ENCODE measurements at places on chromosomes 5 and 9.
A peak's percentile ranks its signal among the peaks of the same experiment; 100 is the strongest.

DNA sequence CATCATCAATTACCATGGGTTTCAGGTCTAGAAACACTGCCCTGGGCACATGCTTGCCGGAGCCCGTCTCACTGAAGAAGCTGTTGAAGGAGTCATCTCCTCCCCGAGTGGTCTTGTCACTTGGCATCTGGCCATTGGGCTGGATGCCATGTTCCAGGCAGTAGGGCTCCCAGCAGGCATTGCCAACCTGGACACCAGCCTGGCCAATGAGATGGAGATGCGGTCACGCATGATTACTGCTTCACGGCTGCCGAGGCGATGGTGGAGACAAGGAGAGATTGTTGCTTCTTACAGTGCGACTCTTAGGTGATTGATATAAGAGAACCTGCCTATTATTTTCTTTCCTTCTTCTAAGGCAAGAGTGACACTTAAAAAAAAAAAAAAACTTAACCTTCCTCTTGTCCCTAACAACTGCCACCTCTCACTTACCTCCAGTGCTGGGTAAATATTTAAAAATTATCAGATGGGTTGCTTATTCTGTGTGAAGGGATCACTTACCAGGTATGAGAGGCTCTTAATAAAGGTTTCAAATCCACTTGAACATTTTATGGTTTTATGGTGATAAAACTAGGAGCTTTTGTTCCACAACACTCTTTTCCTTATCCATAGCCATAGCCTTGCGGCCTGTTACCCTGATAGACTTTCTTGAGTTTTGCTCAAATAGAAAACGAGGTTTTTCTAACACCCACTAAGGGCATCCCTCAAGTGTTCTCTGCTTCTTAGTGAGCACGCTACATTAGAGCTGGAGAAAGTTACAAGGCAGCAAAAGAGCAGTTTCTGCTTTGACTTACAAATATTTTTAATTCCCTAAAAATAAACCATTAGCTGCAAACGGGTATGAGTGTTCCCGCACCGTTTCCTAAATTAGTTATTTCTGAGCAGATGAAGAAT, 41.2 kb downstream of the NIM1K start:
- DNase-seq: no peak

DNA sequence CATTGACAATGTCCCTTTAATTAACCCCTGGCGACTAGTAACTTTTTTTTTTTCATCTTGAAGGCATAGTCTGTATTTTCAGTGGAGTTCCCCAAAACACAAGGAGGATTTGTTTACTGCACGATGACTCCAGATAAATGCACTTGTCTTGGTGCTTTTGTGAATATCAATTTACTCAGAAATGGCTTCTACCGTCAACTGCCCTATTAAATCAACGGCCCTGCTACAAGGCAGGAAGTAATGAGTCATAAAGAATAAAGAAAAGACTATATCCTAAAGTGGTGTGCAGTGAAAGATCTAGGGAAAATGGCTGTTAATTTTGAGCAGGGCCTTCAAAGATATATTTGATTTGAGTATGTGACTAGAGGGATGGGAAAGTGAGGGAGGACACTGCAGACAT, 388.3 kb upstream of the CHD1 start:
- DNase-seq: no peak

DNA sequence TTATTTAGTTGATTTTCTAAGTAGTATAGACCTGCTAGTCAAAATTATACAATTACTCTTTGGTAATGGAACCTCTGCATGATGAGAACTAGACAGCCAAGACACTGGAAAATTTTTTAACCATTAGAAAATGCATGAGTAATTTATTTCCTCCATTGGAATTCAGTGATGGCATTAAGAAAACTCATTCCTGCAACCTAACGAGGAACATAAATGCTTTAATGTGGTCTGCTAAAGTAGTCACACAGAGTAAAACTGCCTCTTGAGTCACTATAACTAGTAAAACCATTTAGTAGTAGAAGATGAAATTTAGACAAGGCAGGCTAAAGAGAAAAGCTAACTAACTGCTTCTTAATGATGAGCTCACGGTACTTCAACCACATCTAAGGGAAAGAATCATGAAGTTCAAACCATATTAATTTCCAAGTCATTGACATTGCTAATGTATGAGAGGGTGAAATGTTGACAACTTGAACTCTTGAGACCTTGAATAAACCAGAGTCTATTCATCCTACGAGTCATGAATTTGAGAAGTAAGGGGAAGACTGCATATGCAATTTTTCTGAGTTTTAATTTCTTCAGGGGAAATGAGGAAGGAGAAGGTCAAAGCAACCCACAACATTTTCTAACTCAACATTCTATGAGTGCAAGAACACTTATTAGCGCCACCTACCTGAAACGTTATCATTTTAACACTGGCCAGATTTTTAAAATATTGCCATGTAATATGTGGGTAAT, 74.4 kb downstream of the GLIS3 start:
- peak; percentile 91 for DNase-seq

DNA sequence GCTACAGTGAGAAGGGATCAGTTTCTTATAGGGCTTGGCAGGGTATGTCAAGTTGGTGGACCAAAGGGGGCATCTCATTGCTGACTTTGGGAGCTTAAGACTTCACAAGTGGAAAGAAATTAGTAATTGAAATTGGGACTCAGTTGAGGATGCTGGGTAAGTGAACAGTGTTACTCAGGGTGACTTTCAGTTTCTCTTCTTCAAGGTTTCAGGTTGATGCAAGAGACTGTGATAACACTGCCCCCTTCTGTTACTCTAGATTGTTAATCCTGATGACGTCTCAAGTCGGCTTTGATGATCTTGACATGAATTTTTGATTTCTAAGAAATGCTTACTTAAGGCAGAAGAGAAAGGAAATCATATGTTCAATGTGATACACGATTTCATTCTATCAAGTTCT, 21.3 kb downstream of the KCTD16 start:
- DNase-seq: peak; percentile 96

- no peak for DNase-seq
Observed at GRCh38 chr9:121508415-121508814, 8.8 kb upstream of the GGTA1 start.

DNA sequence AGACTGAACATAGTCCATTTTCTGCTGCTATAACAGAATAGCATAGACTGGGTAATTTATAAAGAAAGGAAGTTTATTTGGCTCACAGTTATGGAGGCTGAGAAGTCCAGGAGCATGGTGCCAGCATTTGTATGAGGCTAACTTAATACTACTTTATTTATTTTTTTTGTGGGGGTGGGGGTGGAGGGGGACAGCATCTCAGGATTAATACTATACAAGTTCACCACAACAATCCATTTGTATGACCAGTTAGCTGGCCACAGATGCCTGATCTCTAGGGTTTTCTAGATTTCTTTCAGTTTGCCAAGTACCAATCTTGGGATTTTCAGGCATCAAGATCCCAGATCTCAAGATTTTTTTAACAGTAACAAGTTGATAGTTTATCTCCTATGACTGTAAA, 20.3 kb downstream of the ANGPTL2 start:
- DNase-seq: no peak

DNA sequence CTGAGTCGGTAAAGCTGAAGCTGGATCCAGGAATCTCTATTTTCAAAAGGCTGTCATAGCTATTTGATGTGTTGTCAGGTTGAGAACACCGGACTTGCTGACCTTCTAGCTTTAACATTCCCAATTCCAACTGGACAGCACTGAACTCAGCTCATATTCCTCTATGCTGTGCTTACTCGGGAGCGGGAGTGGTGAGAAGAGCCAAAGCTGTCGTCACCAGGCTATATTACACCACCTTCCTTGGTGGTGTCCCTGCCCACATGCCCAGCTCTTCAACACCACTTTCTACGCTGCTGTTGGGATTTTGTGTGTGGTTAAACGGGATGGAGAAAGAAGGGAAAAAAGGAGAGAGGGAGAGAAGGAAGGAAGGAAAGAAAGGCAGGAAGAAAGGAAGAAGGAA, 653.6 kb downstream of the RAB3C start:
- peak; percentile 35 for DNase-seq

DNA sequence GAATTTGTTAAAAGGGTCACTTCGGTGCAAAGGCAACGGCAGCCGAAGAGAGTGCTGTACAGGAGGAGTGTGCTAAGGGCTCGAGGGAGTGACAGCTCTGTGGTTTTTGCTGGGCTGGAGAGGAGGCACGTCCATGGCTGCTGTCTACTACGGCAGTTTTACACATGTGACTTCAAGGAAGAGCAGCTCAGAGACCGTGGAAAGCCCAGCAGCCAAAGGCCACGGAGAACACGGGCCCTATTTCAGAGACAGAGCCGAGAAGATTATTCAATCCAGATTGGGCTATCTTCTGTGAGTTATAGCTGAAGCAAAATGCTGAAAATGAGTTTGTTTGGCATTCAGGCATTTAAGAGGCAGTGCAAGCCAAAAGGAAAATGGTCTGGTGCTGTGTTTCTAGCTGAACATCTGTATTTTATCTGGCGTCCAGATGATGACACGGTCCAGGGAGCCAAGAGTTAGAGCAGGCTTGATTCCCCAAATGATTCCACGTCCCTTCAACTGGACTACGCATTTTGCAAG, 96.4 kb downstream of the RFK start:
- DNase-seq: peak; percentile 62

GRCh38 chr5:79255786-79256557, 20.0 kb downstream of the JMY start:
- DNase-seq: peak; percentile 30

- peak; percentile 61 for DNase-seq
Observed at GRCh38 chr5:120124961-120125360, 339.1 kb upstream of the PRR16 start.

GRCh38 chr5:87122151-87122977, 145.3 kb upstream of the RASA1 start:
- DNase-seq: no peak

GRCh38 chr9:2729003-2729402, 11.7 kb downstream of the KCNV2 start:
- peak; percentile 38 for DNase-seq

DNA sequence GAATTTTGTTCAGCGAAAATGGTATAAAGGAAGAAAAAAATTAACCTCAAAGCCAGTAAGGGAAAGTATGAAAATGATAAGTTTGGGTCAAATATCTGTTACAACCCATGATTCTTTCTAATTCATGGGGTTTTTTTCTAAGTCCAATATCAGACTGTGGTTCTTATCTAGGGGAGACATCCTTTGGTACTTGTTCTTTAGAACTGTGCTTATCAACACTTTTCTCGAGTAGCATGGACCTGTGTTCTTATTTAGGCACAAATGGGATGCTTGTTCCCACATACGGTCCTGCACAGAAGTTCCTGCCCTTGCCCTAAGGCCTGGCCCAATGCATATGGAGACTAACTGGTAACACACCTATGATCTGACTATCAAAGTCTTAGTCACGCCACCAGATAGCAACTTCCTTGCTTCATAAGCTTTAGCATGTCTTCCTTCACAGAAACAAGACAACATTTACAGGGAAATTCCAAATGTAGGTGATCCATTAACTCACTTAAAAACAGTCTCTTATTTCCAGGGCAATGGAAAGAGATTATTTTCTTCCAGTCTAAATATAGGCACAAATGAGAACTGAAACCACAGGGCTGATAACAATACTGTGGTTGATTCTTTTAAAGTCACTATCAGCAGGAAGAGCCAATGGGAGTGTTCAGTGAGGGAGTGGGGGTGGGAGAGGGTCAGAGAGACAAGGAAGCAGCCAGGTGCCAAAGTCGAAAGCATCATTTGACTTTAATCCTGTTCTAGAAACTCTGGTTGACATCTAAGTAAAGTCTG, 268.8 kb upstream of the ANKRD55 start:
- peak; percentile 24 for DNase-seq

DNA sequence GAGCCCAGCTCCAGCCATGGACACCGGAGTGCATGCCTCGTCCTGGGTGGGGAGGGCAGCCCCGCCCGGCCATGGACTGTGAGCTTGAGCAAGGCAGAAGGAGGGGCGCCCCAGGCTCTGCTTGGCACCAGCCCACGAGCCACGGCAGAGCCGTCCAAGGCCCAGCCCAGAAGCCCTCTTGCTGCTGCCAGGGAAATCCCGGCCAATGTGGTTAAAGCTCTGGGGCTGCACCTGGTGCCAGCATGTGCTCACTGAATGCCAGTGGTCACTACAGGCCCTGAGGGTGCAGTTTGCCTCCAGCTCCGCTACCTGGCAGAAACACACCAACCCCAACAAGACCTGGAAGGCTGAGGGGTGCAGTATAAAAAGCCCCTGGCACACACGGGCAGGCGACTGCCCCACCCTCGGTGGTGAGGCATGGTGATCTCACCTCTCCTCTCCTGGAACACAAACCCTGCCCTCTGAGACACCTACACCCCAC, 11.8 kb downstream of the BRD3 start:
- peak; percentile 82 for DNase-seq

DNA sequence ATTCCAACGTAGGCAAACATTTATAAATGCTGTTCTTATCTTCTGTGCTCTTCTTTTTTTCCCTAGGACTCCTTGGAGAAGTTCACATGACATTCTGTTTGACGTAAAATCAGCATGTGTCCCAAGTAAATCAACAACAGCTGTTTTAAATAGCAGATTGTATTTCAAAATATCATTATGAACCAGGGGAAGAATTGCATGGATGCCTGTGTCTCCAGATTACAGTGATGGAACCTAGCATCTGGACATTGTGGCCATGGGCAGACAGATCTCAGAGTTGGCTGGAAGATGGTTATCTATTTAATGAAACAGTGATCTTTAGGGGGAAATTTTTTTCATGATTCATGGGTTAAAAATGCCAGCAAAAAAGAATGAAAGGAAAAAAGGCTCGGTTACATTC, 222.0 kb downstream of the MAN2A1 start:
- peak; percentile 38 for DNase-seq

GRCh38 chr5:129096382-129096991, 1.9 kb downstream of the ISOC1 start:
- DNase-seq: no peak

DNA sequence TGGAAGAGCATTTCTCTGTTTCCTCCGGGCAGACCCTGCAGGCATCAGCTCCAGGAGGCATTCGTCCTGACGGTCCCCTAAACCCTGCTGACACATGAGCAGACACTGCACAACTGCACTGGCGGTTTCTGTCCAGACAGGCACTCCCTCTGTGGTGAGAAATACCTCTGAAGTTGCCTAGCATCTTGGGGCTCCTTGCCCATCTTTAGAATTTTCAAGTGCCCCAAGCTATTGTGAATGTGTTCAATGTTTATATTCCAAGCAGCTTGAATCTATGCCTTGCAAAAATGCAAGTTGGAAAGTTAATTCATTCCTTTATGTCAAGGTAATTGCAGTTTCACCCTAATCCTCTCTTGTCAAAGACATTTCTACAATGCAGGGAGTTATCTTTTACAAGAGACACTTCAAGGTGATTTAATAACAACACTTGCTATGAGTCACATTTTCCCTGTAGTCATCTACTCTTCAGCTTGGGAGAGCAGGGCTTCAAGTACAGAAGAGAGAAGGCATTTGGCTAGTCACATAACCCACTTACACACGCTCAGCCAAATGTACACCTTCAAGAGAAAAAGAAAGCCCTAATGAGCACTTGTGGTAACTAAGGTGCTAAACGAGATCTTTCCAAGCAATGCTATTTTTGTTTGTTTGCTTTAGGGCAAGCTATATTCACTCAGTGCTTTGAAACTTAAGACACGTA, 302.5 kb downstream of the MLLT3 start:
- DNase-seq: peak; percentile 94

GRCh38 chr5:115850744-115851416, 9.1 kb downstream of the AP3S1 start:
- peak; percentile 86 for DNase-seq
